ENCODE measurements at places on chromosomes 7 and 10.

GRCh38 chr7:32100407-32100907 is 30.2 kb upstream of the PDE1C start:
- DNase-seq: no peak

GRCh38 chr10:108039821-108040584 is 875.5 kb upstream of the SORCS1 start:
- DNase-seq: no peak

GRCh38 chr7:158094046-158094445 is 493.6 kb downstream of the PTPRN2 start:
- DNase-seq: no peak

DNA sequence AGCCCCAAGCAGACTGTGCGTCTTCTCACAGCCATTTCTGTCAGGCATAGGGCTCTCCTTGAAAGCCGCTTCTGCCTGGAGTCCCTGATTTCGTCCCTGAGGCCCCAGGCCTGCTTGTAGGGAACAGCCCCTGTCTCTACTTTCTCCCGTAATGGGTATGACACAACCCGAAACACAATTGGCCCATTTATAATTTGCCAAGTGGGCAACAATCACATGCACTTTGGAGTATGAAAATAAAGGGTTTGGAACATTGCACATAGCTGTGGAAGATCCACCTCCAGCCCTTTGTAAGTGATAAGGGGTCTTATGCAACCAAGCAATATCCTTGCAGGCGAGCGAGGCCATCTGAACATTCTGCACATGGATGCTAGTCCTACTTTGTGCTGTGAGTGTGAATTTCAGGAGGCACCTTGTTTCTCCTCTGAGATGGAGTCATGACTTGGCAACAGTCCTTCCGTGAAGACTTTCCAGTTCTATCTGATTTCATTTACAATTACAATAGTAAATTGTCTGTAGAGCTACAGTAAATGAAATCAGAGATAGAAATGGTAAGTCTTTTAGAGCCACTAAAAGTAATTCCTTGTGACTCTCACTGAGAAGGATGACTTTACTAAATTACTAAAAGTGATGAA is 141.5 kb downstream of the CUBN start:
- DNase-seq: no peak

Measured in stimulated activated CD4-positive, alpha-beta T cell treated with anti-CD3 and anti-CD28 coated beads, Interleukin-15, amount 100 ng/mL, for 1 hour (primary cell).